ENCODE measurements at places on chromosomes 13 and 19.

DNA sequence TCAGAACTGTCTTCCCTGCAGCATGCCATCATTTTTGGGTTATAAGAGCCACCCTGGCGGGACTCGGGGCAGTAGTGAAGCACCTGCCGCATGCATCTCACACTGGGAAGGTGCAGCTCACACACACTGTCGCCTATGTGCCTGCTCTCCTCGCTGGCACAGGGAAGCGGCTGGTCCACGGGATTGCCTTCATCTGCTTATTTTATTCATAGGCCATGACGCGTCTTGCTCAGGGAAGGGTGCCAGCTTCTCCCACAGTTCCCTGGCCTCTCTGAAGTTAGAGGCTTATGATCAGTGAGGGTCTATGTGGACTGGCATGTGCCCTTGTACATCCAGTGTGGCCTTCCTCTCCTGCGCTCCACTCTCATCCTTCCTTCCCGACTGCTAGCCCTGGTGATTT is 150.0 kb downstream of the KLF12 start:
- DNase-seq, result no peak

GRCh38 chr19:41904118-41904870 is 21.3 kb downstream of the ARHGEF1 start:
- no peak for DNase-seq

- no peak for DNase-seq
Measured at GRCh38 chr13:98869408-98870090, 108.3 kb downstream of the DOCK9 start.

DNA sequence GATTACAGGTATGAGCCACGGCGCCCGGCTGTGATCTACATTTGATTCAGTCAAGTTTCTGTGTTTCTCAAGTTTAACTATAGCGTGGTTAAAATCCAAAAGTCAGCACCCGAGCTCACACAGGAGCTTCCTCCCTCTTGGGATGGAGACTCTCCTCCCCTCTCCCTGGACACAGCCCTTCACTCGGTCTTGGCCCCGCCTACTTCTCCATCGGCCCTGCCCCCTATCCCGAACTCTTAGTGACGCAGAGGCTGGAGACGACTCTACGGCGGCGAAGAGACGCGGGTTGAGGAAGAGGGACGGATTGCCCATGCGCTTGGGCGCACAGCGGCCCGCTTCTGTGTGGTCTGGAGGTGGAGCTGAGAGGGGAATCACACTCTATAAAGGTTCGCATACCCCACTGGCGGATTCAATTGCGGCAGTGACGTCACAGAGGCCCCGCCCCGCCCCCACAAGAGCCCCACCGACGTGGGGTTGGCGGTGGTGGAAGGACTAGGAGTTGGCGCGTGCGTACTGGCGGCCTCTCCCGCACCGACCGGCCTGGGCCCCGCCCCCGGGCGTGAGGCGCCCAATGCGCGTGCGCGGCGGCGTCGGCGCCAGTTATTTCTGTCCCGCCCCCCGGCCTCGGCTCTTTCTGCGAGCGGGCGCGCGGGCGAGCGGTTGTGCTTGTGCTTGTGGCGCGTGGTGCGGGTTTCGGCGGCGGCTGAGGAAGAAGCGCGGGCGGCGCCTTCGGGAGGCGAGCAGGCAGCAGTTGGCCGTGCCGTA is at the start of gene TRIM28:
Gene TRIM28 (plus strand): TSS at position 239 of the 765 bp plus-strand sequence. CDS start 694 bp downstream, outside the sequence.
- peak; percentile 100 for DNase-seq

DNA sequence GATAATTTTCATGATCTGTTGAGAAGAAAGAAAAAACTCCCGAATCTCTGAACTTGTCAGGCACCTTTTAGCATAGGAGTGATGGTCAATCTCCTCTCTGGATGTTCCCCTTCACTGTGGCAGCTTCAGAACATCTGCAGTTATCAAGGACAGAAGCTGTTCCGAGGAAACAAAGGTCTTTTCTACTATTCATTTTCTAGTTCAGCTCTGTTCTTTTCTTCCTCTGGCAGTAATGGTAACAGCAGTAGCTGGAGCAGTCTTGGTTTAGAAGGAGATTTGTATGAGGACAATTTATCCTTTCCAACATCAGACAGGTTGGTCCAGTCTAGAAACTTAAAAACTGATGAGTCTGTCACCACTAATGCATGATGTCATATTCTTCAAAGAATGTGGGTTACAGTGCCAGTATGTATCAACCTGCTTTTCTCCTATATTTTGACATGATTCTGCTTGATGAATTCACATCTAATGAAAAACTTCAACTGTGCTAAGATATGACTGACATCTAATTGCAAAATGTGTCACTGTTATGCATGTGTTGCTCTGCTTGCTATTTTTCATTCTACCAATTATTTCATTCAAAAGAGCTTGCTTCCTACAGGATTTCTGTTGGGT is 41.0 kb downstream of the AKAP11 start:
- DNase-seq, result no peak

GRCh38 chr13:37690361-37690760 is 91.8 kb upstream of the POSTN start:
- no peak for DNase-seq

DNA sequence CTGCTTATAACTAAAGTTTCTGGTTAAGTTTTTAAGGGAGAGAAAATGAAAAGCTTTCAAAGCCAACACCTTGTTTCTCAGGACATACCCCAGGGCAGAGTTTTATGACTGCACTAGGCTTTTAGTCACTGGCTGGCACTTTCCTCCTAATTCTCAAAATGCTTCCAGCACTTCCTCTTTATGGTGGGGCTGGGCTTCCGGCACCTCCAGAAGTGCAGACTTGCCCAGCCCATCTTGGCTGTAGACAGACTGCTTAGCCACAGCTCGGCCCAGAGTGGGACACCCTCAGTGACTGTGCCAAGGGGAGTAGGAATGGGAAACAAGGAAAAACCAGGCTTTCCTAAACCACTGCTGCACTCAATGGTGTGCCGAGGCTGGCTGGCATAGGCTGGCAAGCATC is 23.2 kb upstream of the GTF3A start:
- no peak for DNase-seq

- no peak for DNase-seq
Measured at GRCh38 chr19:38734426-38735256, 9.6 kb downstream of the CAPN12 start.

- no peak for DNase-seq
Measured at GRCh38 chr19:1315470-1316166, 29.9 kb downstream of the EFNA2 start.

DNA sequence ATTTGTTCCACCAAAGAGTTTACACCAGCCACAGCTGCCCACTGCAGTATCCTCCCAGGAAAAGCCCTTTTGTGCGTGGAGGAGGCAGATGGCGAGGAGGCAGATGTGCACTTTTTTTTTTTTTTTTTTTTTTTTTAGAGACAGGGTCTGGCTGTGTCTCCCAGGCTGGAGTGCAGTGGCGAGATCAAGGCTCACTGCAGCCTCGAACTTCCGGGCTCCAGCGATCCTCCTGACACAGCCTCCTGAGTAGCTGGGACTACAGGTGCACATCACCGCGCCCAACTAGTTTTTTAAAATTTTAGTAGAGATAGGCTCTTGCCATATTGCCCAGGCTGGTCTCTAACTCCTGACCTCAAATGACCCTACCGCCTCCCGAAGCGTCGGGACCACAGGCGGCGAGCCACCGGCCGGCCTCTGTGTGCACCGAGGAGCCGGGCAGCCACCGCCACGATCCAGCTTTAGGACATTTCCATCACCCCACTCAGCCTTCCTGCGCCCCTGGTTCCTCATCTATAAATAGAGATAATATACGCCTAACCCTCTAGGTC is 563 bp upstream of the PDCD5 start:
- DNase-seq, result no peak

DNA sequence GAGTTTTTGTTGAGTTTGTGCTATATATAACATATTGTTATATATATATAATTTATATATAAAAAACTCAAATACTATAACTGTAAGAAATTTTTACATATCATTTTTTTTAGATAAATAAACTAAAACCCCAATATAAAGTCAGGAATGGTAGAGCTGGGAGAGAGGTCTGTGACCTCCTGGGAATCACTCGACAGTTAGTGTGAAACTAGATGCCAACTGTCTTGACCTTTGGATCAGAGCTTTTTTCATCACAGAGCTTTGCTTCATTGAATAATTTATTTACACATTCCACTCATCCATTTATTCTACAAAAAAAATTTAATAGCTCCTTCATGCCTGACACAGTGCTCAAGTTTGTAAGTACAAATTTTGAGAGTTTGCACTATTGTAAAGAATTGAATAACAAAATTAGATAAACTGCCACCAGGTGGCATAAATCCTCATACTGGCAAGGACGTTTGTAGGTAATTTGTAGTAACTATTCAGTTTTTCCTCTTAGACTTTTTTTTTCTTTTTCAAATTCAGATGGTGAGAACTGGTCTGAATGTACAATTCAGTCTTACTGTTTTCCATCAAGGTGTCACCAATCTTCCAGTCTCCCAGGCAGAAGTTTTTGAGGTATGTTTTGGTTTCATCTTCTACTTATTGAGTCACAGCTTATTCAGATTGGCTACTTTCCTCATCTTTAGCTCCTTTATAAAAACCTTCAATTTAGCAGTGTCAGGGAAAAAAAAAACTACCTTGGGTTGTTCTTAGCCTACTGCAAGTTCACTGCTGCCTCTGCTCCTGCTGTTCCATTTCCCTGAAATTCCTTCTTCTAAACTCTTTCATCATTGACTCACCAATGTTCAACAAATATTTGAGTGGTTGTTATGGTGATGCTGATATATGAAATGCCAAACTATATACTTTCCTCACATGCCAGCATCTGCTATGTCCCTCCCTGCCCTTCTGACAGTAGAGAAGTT is 28.7 kb downstream of the LACC1 start:
- DNase-seq, result no peak

- DNase-seq, result no peak
Measured at GRCh38 chr13:104098421-104098820, 1032.2 kb upstream of the SLC10A2 start.

GRCh38 chr19:54030895-54031586 is 32.7 kb downstream of the VSTM1 start:
- DNase-seq, result no peak

DNA sequence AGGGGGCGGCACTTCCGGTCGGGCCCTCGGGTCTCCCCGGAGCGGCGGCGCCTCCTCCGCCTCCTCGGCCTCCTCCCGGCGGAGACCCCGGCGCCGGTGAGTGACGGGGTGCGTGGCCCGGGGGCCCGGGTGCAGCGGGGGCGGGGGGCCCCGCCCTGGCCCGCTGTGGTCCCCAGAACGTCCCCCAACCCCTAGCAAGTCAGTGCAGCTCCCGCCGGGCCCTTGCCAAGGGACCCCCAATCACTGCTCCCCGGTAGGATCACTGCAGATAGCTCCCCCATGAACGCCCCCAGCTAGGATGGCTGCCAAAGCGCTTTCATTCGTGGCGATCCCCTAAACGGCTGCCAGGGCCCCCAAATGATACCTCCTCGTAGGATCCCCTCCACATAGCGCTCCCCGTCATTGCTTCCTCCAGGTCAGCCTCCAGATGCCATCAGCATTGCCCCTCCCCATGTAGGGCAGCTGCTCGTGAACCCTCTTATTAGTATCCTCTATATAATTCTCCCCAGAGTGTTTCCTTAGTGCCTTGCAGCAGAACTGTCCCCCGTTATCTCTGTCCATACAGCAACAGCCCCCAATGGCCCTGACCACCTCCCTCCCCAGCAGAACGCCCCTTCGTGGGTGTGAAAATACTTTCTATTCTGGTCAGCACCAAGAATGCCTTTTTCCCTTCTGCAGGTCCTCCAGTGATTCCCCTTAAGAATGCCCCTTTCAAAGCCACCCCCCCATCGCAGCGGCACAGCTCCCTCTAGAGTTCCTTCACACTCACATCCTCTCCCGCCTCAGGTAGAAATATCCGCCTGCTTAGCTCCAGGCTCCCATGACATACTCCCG is at the start of gene ZNF865:
Gene ZNF865 (plus strand): TSS at position 11 of the 834 bp plus-strand sequence. CDS start 7,972 bp downstream, outside the sequence.
- peak; percentile 50 for DNase-seq

- DNase-seq, result no peak
Measured at GRCh38 chr19:22605275-22606211, 28.6 kb upstream of the ZNF492 start.

DNA sequence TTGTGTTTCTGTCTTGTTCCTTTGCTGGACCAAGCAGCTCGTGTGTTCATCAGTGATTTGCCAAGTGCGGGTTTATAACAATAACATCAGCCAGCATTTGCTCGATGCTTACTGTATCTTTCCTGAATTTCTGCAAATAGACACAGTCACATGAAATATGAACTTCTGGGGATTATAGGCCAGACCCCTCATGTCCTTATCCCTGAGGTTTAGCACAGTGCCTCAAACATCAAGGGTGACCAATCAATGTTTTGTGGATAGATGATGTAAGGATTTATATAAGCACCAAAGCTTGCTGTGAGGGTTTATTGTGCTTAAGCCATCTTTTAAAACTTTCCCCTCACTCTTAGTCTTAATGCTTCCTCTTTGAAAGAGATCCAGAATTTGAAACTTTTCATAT is 323.9 kb downstream of the SLC7A1 start:
- DNase-seq, result no peak
